SW 1271 (cell line): ENCODE measurements at places on chromosomes 4 and X.

DNA sequence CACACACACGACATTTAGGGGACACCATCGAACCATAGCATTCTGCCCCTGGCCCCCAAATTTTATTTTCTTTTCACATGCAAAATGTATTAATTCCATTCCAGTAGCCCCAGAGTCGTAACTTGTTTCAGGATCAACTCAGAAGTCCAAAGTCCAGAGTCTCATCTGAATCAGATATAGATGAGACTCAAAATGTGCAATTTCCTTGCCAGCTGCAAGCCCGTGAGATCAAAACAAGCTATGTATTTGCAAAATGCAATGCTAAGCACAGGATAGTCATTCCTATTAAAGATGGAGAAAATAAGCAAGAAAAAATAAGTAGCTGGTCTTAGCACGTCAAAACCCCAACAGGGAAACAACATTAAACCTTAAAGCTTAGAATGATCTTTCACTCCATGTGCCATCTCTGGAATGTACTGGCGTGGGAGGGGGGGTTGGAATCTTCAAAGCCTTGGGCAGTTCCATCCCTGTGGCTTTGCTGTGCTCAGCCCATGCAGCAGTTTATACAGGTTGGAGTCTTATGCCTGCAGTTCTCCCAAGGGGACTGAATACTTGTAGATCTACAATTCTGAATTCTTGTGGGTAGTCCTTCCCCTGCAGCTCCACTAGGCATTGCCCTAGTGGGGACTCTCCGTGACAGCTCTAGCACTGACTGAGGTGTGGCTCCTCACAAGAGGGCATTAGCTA lies 47.7 kb upstream of the SYTL5 start:
- DNase-seq: no peak

- DNase-seq: no peak
These were observed 55.4 kb downstream of the CLCN3 start for GRCh38 chr4:169675825-169676224.

- DNase-seq: no peak
These were observed 5.7 kb downstream of the NIPAL1 start for GRCh38 chr4:48022192-48022799.

DNA sequence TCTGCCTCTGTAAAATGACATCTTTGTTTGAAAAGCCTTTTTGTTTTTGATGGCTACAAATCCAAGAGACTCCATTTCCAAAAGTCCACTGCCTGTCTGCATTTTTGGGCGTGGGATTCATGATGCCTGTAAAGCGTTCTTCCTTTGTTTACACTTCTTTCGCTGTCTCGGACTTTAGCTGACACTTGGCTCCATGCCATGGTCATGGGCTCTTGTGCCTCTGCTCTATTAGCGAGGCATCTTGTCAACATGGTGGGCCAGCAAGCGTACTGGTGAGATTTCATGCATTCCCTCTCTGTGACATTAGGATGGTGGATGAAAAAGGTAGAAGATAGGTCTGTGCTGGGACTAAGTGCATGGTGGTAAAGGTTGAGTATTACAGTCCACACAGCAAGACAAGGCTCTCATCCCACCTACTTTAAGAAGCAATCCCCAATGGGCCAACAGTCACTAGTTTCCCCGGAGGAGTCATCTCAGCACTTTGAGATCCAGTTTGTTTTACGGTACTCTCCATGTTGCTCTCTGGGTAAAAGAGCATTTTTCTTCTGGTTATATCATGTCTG lies 298.2 kb upstream of the KLF3 start:
- DNase-seq: no peak

DNA sequence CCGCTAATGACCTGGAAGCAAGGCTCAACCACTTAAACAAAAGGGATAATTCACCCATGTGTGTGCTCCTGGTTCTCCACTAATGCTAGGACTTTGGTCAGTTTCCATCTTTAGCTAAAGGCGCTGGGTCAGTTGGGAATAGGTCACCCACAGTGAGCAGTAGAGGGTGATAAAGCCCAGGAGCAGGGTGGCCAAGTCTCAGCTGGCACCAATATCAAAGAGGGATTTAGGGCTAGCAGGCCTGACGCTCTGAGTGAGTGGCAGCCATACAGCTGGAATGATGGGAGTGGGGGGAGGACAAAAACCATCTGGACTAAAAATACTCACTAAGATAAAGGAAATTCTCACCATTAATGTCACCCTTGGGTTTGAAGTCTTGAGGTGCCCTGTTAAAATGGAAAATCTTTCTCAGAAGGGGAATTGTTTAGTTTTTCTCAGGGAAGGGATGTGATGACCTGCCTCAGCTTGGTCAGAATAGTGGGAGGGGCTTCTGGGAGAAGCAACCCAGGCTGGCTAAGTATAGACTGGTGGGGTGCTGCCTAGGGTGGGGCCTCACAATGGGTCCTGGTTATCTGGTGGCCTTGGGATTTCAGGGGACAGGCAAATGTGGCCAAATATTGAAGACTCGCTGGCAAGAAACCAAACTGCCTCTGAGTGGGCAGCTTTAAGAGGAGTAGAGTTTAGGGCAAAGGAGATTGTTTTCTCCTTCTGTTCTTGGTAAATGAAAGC lies 47.1 kb downstream of the TSC22D3 start:
- DNase-seq: no peak

- no peak for DNase-seq
These were observed 494.9 kb downstream of the IDS start for GRCh38 chrX:149010013-149010852.

GRCh38 chr4:90474484-90474883 lies 347.3 kb downstream of the CCSER1 start:
- DNase-seq: no peak

- DNase-seq: no peak
These were observed 261.9 kb downstream of the CBLL2 start for GRCh38 chrX:22534643-22535042.

DNA sequence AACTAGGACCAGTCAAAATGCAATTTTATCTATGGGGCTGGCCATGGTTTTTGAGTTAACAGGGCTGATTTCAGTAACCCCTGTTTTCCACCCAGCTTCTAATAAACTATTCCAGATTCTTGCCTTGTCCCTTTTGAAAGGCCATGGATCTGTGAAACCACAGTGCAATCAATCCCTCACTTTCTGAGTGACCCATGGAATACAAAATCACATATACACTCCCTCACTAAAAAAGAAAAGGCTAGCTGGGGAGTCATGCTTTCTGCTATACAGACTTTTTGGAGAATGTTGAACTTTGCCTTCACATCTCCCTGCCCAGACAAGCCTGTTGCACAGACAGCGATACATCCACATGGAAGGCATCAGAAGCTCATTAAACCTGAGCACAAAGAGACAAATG lies 47.9 kb downstream of the MAD2L1 start:
- DNase-seq: no peak

DNA sequence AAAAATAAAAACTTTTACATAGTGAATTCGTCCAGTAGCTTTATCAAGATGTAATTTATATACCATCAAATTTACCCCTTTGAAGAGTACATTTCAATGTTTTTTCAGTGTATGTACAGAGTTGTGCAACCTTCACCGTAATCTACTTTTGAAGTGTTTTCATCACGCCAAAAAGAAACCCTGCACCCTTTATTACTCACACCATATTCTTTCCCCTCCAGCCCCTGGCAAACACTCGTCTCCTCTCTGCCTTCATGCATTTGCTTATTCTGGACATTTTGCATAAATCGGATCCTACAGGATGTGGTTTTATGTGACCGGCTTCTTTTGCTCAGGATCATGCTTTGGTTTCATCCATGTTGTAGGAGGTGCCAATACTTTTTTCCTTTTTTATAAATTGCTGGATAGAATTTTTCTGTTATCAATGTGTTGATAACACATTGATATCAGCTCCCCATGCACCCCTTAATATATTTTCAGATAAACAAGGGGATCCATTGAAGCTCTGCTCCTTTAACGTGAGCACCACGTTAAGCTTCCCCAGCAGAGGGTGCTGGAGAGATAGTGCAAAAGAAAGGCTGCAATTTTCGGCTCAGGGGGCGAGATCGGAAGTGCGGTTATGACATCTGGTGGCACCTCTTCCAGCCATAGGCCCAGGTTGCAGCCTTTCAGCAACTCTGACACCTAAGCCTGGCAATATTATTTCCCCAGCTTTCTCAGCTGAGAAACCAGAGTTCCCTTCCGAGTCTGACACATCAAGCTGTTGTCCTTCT lies 100.1 kb upstream of the VCX3B start:
- no peak for DNase-seq

- no peak for DNase-seq
These were observed 47.4 kb downstream of the NRK start for GRCh38 chrX:105869701-105870100.

- DNase-seq: no peak
These were observed 306.5 kb upstream of the TECRL start for GRCh38 chr4:64715741-64716140.

- no peak for DNase-seq
These were observed 24.8 kb downstream of the DOK7 start for GRCh38 chr4:3487861-3488260.

DNA sequence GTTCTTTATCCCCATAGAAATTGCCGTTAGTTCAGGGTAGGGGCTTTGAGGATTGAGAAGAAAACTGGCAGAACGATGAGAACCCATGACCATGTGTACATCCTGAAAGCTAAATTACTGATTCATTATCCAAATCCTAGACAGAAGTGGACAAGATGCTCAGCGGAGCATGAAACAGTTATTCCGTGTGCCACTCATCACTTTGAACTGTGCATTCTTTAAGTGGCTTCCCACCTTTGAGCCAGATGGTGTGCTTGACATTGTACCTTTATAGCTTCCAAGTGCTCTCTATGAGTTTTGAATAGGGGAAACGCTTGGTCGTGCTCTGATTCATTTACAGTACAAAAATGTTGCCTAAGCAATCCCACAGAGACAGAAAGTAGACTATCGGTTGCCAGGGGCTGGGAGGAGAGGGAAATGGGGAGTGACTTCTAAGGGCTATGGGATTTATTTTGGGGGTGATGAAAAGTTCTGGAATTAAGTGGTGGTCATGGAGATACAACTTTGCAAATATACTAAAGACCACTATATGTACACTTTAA lies 100.0 kb downstream of the DOCK11 start:
- no peak for DNase-seq

GRCh38 chr4:99859618-99860017 lies 34.6 kb downstream of the LAMTOR3 start:
- DNase-seq: no peak

DNA sequence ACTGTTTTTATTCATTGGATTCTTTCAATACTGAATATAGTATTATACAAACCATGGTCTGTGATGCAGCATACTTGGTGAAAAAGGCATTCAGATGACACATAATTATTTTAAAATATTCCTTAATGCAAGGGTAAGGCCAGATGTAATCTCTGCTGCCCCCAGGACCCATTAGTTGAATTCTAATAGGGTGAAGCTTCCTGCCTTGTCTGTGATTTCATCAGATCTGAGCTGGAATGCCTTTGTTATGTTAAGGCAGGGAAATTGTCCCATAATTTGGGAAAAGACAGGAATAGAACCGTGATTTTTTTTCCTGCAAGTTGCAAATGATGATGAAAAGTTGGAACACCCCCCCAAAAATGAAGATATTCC lies 26.1 kb downstream of the ZRSR2 start:
- no peak for DNase-seq
